ENCODE measurements at places on chromosomes 1 and 21.

DNA sequence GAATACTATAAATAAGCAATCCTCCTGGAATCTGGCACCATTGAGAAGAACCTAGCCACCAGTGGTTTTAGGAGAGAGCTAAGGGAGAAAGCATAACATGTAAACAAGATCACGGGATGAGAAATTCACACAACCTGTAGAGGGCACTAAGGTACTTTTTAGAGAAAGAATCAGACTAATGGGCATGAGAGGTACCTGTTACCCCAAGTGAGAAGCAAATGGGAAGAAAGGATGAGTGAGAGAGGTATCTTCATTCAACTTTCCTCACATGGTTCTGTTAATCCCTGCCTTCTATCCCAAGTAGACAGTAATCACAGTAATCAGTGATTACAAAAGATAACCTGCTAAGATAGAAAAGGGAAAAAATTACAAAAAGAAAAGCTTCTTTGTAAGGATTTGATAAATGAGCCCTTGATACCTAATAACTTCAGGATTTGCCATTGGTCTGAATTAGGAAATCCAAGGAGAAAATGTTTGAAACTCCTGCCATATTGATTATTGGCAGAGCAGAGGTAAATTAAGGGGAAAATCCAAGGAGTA is 251.1 kb upstream of the ADGRL2 start:
- peak; percentile 64 for DNase-seq

DNA sequence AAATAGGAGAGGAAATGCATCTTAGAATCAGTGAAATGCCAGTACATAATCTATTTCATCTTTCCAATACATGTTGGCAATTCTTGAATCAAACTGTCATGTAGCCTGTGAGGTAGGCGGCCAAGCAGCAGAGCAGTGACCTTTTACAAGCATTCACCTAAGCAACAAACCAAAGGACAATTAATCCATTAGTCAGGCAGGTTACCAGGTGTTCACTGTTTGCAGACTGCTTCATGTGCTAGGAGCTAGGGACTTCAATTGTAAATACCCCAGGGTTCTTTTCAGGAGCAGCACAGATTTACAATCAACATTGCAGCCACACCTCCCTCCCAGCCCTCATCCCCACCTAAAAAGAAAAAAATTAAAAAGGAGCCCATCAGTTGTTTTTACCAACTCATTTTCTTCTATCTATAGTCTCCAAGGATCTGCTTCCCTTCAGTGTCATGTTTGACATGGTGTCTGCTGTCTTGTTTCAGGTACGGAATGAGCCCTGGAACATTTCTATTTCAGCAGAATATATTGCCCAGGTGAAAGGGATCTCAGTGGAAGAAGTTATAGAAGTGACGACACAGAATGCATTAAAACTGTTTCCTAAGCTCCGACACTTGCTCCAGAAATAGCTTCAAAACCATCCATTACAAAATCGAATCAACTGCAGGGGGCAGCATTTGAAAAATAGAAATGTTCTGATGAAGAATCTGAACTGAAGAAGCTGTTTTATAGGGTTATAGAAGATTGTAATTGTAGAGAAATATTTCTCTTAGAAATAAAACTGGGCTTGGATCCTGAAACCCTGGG is 23.0 kb downstream of the TATDN3 start:
- DNase-seq, result no peak

DNA sequence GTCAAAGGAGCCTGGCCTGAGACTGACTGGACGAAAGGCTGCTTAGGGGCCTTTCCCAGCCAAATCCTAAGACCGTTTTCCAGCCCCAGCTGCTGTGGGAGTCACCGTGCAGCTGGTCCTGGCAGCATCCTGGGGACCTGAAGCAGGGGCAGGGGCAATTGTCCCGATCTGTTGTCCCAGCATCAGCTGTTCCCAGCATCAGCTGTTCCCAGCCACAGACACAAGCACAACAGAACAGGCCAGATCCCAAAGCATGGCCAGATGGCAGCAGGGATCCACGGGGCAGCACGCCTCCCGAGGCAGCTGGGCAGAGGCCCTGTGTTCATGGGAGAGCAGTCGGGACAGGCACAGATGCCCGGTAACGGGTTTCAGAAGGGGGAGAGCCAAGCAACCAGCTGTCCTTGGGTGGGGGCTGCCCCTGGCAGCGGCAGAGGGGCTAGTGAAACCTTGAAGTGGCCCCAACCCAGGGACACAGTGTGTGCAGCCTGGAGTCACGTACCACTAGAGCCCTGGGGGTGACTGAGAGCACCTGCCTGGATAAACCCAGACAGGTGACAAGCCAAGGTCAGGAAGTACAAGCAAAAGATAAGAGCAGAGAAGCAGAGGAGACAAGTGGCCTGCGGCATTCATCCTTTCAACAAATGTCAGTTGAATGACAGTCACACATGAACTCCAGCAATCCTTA is 13.3 kb downstream of the CELA2B start:
- DNase-seq, result no peak

GRCh38 chr21:35976481-35976880 is 83.8 kb downstream of the SETD4 start:
- no peak for DNase-seq

DNA sequence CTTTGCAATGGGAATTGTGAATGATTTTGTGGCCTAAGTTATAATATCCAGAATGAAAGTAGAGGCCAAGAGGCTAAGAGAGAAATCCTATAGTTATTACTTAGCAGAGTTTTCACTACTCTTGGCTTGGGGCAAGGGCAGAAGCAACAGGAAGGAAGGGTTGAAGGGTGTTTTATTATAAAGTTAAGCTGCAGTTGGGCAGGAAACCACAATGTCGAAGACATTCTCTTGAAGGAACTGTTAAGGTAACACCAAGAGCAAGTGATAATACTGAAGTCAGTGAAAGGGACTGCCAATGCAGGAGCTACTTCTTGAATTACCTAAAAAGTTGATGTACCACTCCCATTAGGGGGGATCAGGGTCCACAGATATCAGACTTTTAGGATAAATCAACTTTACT is 8.3 kb downstream of the XCL2 start:
- no peak for DNase-seq

DNA sequence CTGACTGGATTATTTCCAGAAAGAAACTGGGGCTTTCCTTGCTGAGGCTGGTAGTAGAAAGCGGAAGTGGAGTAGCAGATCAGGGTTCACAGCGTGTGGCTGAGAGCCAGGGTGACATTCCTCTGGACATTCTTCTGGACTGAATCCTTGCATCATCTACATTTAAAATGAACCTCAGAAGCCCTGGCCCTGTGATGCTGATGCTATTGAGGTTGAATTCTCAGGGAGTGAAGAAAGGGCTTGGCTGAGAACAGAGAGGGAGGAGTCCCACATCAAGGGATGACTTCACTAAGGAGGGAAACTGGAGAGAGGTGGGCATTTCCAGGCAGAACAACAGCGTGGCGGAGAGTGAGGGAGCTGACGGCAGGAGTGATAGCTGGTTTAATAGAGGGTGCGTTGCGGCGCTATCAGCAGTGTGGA is 102.3 kb upstream of the LMO4 start:
- DNase-seq, result no peak

DNA sequence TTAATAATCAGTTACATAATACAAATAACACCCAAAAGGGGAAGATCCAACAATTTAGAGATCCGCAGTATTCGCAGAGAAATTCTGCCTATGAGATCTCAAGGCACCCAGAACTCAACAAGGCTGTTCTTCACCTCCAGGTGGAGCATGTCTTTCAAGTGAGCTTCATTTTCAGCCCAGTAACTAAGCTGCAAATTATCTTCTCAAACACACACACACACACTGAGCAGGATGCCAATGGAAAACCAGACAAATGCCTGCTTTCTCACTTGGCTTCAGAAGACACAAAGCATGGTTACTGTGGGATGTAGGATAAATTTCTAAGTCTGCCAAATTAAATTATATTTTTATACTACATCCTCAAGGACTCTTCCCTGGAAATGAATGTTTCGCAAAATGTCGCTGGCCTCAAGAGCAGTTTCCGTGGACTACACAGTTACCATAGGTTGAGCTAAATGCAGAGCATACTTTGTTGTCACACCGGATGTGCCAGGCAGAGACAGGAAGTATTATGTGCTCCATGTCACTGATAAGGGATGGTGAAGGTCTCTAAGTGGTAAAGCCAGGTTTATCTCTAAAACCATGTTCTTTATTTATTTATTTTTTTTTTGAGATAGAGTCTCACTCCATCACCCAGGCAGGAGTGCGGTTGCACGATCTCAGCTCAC is 30.3 kb downstream of the UBR4 start:
- peak; percentile 11 for DNase-seq

DNA sequence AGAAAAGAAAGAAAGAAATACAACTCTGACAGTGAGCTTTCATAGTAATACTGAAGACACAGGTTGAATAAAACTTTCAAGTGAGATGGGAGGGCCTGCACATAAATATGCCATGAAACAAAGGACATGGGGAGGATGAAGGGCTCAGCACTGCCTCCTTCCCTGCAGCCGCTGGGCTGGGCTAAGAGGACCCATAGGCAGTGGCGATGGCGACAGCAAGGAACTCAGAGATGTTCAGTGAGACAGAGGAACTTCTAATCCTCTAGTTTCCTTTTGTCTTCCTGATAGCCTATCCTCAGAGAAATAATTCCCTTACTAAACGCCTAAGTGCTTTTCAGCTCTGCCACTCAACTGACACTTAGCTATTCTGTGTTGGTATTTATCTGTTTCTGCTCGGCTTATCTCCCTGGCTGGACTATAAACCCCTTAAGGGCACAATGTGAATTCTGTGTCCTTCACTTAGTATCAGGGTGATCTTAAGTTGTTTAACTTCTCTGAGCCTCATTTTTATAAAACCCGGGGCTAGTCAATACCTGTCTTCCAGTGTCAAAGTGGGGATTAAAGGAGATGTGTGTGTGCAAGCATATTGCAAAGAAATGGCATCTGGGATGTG is 24.4 kb upstream of the IER5 start:
- DNase-seq, result no peak

DNA sequence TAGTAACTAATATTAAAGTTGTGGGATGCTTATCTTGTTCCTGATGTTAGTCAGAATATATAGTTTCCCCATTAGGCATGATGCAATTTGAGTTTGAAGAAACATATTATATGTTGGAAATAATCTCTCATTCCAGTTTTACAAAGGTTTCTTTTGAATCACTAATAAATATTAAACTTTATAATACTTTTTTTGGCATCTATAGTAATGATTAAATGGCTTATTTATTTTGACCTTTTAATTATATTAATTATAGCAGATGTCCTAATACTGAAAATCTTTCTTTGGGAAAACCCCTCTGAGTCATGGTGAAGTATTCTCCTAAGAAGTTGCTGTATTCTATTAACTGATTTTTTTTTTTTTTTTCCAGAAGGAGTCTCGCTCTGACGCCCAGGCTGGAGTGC is 28.5 kb upstream of the PTGS2 start:
- no peak for DNase-seq

DNA sequence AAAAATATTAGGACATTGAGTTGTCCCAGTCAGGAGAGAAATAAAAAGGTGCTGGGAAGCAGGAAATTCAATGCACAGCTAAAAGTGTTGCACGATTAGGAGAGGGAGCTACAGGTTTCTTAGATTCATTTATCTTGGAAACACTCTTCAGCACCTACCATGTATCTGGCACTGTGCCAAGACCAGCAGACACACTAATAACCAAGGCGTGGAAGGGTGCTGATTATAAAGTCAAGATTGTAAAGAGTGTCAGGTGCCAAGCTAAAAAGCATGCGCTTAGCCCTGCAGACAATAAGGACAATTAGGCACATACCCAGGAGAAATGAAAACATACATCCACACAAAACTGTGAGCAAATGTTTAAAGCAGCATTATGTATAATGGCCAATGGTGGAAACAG is 129.9 kb downstream of the DSCAM start:
- peak; percentile 27 for DNase-seq

DNA sequence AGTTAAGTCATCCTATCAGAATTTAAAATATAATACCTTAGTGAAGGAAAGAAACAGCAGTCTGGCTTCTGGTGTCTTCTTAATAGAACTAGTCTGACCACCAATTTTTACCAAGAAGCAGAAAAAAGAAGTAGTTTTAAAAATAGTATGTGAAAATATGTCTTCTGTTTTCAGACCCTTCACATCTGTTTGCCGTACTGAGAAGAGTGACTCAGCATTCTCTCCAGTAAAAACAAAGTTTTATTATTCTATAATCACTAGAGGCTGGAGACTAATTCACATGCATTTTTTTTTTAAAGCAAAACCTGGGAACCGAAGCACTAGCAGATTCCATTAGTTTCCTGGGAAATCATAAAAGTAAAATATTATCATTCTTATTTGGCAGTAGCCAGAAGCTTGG is 163.8 kb downstream of the COL24A1 start:
- DNase-seq, result no peak

GRCh38 chr1:59730759-59731478 is 83.8 kb upstream of the HOOK1 start:
- no peak for DNase-seq

- no peak for DNase-seq
Observed at GRCh38 chr1:201904579-201904978, 15.9 kb downstream of the SHISA4 start.

DNA sequence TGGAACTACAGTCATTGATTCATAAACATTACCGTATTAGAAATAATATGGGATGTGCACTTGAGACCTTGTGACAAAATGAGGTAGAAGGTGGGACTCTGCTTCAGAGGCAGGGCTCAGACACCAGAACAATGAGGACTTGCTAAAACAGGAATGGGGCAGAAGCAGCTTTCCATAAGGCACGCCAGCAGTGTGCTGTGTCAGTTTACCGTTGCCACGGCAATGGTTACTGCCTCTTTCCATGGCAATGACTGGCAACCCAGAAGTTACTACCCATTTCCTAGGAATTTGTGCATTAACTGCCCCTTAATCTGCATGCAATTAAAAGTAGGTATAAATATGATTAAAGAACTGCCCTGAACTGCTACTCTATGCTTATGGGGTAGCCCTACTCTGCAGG is 169.0 kb downstream of the CHRM3 start:
- no peak for DNase-seq

DNA sequence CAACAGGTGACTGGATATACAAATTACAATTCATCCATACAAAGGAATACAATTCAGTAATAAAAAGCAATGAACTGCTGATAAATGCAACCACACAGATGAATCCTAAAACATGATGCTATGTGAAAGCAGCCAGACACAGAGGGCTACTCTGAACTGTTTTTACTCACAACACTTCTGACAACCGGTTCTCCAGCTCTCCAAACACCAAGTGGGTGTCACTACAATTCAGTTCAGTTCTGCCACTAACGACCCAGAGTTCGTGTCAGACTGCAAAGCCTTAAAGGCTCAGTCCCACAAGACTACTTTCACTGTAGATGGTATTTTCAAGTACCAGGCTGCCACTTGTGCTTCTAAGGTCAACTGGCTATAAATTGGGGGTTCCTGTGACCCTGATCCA is 119.4 kb downstream of the SLC16A1 start:
- no peak for DNase-seq

GRCh38 chr21:21324297-21324696 is 326.1 kb downstream of the NCAM2 start:
- no peak for DNase-seq
